Muscle of leg (tissue), 16 donors: ENCODE measurements at places on chromosomes 5 and 9.

GRCh38 chr9:37956904-37957663 lies 53.2 kb upstream of the SLC25A51 start:
- no peak for DNase-seq

DNA sequence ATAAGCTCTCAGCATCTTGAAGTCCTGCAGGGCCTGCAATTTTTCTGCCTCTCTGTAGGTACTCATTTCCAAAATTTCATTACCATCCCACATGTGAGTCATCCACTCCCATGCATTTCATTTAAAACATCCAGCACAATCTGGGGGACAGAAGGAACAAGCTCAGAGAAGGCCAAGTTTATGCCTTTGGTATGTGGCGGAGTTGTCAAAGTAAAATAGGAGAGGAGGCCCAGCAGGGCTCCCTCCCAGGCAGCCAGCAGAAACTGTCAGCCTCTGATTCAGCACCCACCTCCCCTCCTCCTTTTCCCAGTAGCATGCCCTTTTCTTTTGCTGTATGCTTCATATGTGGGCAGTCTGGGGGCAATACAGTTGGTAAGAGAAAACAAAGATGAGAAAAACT lies 126.4 kb upstream of the ZNF366 start:
- DNase-seq = peak; percentile 41

- no peak for DNase-seq
Measured at GRCh38 chr9:93958121-93958818, 3.1 kb upstream of the BARX1 start.

DNA sequence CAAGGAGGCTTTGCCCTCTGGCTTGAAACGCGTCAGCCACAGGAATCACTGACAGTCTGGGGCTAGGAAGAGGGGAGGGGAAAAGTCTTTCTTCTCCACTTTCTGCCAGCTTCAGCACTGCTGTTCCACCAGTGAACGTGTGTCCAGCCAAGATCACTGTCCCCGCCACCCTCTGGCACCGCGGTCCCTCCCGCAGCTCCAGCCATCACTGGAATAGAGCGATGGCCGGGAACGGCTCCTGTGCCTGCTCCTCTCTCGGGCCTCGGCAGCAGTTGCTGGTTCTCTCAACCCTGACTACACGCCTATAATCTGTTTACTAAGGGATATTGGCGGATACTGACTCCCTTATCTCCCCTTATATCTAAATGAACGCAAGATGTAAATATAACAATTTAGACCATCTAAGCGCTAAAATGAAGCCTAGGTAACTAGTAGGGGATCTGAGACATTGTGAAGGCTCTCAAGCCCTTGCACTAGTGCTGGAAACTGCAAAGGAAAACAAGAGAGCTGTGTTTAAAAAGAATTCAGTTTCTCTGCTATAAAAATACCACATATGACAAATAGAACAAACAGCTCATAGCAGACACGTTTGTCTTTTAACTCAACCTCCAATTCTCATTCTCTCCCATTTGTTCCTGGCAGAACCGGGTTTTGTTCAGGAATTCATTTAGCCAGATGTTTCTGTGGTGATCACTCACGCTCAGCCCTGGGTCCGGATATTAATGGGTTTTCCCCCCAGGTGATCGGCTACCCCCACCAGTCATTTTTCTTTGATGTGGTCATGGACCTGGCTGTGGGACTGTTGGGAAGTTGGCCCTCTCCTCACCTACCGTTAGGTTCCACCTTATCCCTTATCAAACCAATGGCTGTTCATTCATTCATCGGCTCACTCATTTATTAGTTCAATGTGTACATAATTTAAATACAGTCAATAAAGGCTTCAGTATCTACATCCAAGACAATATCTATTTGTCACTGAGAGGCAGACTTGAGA lies 149.8 kb downstream of the MED10 start:
- DNase-seq = no peak

- no peak for DNase-seq
Measured at GRCh38 chr5:141477815-141478214, 2.0 kb downstream of the PCDHGC3 start.

DNA sequence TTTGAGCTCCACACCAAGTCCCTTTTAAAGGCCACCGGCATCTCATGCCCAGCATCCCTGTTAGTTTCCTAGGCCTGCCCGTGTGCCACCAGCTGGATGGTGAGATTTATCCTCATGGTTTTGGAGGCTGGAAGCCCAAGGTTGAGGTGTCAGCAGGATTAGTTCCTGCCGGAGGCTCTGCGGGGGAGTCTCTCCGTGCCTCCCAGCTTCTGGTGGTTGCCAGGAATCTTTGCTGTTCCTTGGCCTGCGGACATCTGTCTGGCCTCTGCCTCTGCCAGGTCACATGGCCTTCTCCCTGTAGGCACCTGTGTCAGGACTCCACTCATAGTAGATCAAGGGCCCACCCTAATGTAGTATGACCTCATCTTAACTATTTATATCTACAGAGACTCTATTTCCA lies 45.4 kb downstream of the JADE2 start:
- no peak for DNase-seq

- peak; percentile 78 for DNase-seq
Measured at GRCh38 chr5:40736103-40736875, 19.5 kb downstream of the TTC33 start.

- no peak for DNase-seq
Measured at GRCh38 chr5:159956074-159956473, 39.8 kb downstream of the ADRA1B start.
